ENCODE measurements at places on chromosomes 6 and 20.

- no peak for DNase-seq
Observed at GRCh38 chr20:33005132-33005566, 916 bp upstream of the SUN5 start.

- DNase-seq, result peak; percentile 52
Observed at GRCh38 chr6:1603708-1604107, 6.0 kb upstream of the FOXC1 start.

DNA sequence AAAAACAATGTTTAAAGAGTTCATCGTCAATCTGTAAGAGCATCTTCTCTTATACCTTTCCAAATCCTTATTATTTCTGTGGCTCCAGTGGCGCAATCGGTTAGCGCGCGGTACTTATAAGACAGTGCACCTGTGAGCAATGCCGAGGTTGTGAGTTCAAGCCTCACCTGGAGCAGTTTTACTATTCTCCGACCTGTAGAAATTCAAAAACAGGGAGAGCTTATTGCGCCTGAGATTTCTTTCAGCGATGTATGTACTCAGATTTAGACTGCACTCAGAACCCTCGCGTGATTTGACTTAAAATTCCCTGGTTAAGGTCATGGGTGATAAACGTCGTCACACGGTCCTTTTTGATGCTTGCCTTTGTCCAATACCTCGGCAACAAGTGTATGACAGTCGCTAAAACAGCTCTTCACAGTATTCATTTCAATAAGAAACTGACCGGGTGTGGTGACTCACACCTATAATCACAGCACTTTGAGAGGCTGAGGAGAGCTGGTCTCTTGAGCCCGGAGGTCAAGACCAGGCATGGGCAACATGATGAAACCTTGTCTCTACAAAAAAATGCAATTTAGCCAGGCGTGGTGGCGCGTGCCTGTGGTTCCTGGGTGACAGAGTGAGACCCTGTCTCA is 11.9 kb downstream of the GPX5 start:
- no peak for DNase-seq

DNA sequence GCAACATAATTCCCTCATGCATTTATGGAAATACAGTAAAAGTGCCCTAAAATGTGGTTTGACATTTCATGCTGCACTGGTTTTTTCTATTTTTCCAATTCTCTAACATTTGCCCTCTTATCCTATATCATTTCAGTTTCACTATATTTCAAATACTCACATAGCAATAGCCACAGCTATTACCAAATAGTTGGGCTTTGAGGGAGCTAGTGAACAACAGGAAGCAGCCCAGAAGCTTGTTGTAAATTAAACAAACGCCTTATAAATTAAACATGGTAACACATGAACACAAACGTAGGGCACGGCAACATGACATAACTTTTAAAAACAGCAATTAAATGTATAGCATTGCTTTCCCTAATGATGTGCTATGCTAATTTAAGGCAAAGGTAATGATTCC is 469.0 kb downstream of the CDC5L start:
- DNase-seq, result no peak

GRCh38 chr6:164906766-164907165 is 402.6 kb downstream of the C6orf118 start:
- no peak for DNase-seq

- DNase-seq, result no peak
Observed at GRCh38 chr6:134293659-134294161, 24.2 kb downstream of the SGK1 start.

DNA sequence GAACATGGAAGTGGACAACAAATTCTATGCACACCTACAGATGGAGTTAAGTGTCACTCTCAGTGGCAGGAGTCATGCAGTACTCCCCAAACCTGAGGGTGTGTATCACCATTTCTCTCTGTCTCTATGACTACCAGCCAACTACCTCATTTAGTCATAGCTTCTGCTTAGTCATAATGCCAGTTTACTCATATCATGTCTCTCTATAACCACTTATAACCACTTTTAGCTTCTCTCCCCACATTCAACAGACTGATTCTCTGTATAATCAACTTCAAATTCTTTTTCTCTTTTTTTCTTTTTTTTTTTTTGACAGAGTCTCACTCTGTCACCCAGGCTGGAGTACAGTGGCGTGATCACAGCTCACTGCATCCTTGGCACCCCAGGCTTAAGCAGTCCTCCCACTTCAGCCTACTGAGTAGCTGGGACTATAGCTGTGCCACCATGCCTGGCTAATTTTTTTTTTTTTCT is 13.8 kb upstream of the GTF3C6 start:
- DNase-seq, result peak; percentile 77

GRCh38 chr6:1256435-1257008 is 55.4 kb upstream of the FOXQ1 start:
- DNase-seq, result no peak

DNA sequence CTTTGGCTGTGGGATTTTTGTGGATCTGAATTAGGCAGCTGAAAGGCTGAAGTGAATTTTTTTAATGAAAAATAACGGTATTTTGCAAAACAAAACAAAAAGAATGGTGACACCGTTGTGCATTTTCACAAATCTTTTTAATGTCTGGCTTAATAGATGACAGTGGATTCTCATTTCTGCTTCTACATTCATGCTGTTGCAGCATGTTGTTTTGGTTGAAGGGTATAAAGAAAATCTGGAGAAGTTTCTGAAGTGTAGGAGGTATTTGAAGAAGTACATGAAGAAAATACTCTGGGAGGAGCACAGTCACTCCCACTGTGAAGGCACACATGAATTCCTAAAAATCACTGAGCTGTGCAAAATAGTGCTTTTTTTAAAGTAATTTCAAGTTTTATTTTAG is 3.1 kb upstream of the MAP3K5 start:
- no peak for DNase-seq

DNA sequence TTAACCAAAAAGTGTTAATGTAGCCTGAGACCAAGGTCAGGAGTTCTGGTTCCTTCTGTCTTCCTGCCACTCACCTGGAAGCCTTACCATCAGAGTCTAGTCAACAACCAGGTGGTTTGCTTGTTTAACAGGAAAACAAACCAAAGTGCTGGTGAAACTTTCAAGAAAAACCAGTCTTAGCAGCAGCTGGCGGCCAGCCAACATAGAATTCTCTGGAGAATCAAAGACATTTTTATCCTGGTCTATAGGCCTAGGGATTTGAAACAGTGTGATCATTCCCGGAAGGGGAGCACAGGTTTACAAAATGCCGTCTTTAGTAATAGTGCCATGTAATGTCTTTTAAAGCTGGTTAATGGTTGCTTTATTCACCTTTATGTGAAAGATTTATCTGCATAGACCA is 146.6 kb upstream of the AKIRIN2 start:
- DNase-seq, result no peak
